ENCODE measurements at places on chromosomes 5 and 9.

DNA sequence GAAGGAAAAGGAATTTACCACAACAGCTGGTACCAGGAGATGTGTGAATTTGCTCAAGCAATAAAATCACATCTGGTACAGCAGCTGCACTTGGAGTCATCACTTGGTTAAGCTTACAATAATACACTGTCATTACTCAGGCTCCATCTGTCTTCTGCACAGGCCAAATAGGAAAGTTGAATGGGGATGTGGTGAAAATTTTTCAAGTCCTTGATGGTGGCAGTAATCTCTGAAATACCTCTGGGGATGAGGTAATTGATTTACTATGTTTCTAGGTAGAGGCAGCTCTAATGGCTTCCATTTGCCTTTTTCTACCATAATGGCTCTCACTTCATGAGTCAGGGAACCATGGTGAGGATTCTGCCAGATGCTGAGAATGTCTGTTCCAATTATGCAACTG lies 206.8 kb upstream of the ATP10B start:
- no peak for DNase-seq

DNA sequence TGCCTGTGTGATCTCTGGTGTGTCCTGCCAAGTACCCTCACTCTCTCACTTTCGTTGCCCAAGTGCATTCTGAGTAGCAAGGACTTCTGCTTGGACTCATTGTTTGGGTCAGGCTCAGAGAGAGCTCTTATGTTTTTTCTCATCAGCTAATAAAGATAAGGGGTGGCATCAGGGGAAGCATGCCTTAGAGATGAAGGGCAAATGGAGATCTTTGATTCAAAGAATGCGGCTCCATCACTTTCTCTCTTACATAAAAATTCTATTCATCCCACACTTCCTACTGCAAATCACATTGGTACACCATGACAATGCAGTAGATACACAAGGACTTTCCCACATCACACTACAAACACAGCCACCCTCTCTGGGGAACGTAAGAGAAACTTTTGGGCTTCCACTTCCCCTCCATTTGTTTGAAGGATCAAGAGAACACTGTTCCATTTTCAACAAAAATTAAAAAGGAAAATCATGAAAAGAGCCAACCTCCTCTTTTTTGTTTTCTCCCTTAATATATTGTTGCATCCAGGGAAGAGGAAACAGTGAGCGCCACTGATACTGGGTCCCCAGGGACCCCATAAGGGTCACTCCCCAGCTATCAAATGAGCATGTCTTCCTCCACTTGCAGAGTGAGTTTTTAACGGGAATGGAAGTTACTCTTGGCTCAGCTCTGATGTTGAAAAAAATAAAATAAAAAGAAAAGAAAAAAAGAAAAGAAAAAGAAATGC lies 73.0 kb downstream of the ZNF366 start:
- DNase-seq: no peak

DNA sequence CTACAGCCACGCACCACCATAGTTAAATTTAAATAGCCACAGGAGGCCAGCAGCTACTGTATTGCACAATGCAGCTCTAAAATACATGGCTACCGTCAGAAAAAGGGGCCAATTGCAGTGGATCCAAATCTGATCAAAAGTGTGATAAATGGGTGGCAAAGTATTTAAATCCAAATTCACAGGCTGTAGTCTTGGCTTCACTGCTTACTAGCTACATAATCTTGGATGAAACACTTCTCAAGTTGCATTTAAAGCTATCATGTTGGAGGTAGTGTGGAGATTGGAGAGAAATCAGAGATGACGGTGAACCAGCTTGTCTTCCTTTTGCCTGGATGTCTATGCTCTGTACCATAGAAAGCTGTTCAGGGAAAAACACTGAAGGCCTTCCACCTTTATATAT lies 24.0 kb upstream of the SLC44A1 start:
- no peak for DNase-seq

- no peak for DNase-seq
Measured at GRCh38 chr9:68541568-68541967, 885 bp upstream of the TMEM252 start.

DNA sequence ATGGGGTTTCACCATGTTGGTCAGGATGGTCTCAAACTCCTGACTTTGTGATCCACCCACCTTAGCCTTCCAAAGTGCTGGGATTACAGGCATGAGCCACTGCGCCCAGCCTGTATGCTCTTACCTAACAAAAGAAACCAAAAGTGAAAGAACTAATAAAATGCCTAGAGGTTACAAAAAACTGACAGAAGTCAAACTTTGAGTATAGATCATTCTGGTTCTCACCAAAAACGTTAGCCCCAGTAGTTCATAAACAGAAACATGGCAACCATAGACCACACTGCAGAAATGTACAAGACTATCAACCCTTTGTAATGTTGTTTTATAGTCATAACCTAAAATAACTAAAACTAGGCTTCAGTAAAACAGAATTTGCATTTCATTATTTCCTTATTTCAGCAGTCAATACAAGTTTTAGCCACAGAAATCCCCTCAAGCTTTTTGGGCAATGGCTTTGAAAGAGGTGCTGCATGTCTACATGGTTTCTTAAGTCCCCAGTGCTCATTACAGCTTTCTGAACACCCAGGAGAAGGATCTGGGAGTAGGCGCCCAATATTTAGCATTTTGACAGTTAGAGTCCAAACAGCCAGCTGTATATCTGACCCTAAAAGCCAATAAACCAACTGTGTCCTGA lies 72.5 kb downstream of the EPB41L4A start:
- DNase-seq: no peak

DNA sequence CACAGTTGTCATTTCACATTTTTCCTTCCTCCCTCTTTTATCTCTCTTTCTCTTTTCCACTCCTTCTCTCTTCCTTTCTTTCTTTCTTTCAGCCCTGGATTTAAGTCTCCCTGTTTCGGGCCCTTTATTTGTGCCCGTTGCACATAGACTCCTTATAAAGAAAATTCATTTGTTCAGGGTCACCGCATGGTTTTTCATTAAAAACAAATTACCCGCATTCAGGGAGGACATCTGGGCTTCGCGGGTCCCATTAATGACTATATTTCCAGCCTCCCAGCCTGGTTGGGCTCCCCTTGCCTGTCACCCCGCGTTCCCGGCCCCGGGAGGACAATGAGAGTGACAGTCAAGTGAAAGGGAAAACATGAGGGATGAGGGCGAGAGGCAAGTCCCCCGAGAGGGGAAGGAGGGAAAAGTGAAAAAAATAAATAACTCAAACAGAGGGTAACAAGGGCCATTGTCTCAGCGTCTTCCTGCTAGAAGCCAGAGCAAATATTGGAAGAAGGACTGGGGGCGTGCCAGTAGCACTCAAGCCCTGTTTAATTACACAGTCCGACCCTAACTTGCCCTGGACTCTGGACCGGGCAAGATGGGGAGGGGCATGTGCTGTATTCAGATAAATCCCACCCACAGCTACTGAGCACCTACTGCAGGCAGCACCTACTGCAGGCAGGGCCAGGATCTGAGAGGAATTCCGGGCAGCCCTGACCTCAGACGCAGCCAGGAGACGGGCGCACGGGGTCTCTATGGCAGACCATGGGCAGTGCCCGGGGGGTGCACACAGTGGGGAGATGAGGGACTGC lies 166.2 kb downstream of the PAX5 start:
- DNase-seq: no peak

GRCh38 chr9:127803507-127804352 lies 1.0 kb downstream of the FPGS start:
- peak; percentile 31 for DNase-seq

DNA sequence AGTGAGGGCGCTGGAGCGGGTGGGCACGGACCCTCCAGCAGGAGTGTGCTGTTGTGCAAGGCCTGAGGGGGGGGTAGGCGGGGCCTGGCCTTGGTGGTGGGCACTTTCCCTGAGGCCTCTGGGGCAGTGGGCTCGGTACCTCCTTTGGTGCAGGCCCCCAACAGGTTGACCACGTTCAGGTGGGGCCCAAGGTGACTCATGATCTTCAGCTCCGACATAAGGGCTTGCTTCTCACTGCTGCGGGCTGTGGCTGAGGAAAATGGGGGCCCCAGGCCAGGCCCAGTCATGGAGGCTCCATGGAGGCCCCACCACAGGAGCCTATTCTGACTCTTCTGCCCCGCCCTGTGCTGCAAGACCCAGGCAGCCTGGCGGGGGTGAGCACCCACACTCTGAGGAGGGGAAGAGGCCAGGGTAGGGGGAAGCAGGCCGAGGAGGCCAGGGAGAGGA lies 31.5 kb downstream of the PDGFRB start:
- no peak for DNase-seq

- peak; percentile 58 for DNase-seq
Measured at GRCh38 chr5:139636207-139636792, 11.8 kb upstream of the CXXC5 start.

- DNase-seq: no peak
Measured at GRCh38 chr9:105132606-105133005, 111.8 kb upstream of the SLC44A1 start.

DNA sequence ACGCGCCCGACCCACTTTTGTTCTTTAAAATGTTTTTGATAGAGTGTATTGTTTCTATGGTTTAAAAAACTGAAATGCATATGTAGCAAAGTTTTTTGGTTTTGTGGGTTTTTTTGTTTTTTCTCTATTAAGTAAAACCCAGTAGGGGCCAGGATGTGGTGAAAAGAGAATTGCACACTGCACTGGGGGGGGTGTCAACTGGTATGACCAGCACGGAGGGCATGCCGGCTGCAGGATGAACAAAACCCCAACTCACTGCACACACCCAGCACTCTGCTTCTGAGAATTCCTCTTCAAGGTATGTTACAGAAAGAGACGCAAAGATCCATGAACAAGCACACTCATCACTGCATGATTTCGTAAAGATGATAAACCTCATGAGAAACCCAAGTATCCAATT lies 75.0 kb downstream of the STK10 start:
- DNase-seq: peak; percentile 49

GRCh38 chr5:128920345-128921215 lies 44.7 kb upstream of the SLC27A6 start:
- DNase-seq: no peak

- no peak for DNase-seq
Measured at GRCh38 chr5:21391506-21391905, 1403.5 kb upstream of the CDH18 start.

DNA sequence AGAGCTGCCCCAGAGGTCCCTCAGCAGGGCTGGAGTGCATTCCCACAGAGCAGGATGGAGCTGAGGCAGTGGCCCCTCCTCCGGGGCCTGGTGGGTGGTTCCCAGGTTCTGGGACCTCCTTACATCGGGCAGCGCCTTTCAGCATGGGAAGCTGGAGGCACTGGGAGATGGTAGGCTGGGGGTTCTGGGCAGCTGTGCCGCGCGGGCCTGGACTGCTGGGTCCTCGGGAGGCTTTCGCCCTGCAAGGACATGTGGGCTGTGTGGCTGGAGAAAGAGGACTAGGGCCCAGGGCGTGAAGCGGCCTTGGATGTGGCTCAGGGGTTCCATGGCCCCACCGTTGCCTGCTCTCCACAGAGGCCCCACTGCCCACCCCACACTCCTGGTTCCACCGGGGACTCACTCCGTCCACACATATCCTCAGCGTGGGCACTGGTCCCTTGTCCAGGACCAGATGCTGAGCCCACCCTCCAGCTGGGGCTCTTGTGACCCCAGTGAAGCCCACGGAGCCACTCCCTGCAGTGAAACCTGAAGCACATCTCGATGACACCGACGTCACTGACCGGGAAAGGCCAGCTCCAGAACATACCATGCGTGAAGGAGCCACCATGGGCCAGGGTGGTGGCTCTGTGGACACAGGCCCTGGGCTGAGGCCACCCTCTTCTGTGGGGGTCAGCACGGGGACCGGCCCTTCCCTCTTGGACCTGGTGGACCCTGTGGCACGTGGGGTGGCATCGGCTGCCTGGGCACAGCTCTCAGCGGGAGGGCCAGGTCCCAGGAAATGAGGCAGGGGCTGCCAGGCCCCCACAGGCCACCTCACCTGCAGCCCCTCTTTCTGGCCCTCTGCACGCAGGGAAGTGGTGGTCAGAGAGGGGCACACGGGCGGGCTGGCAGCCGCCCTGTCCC lies 31.5 kb upstream of the NKD2 start:
- DNase-seq: no peak

GRCh38 chr5:151026679-151027078 lies 6.3 kb downstream of the GPX3 start:
- DNase-seq: no peak

- DNase-seq: no peak
Measured at GRCh38 chr5:170216257-170216864, 16.4 kb upstream of the C5orf58 start.

GRCh38 chr9:80465556-80465955 lies 893.8 kb downstream of the TLE4 start:
- DNase-seq: no peak

DNA sequence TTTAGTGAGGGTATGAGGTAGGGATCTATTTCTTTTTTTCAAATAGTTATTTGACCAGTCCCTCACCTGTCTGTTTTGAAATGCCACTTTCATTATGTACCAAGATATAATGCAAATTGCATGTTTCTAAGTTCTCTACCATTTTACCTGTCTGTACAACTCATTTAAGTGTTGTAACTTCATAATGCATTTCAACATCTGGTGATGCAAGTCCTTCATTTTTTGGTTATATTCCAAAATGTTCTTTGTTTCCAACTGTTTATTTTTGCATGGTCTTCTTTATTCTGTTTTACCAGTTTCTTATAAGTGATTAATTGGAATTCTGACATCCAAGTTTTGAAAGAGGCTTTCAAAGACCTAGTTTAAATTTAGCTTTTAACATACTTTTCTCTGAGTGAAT lies 26.8 kb downstream of the TDRD7 start:
- DNase-seq: no peak

- DNase-seq: no peak
Measured at GRCh38 chr9:90799271-90799852, 2.3 kb upstream of the SYK start.

GRCh38 chr5:44935871-44936270 lies 127.1 kb downstream of the MRPS30 start:
- DNase-seq: no peak

DNA sequence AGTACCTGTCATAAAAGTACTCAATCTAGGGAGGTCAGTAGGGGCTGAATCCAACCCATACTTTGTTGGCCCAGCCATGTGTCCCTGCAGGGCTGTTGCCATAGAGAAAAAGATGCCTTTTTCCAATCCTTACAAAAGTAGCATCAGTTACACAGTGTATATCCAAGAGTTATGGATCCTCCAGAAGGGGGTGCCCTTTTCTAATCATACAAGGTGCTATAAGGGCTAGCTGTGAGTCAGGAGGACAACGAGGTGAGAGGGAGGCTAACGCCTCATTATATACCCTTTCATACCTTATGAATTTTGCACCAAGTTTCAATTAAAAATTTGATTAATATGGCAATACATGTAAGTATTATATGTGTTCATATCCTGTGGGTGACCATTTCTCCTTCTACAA lies 4.8 kb downstream of the KIAA0825 start:
- no peak for DNase-seq

GRCh38 chr9:87528969-87529368 lies 31.3 kb downstream of the DAPK1 start:
- DNase-seq: no peak

GRCh38 chr5:88203981-88204750 lies 64.5 kb downstream of the TMEM161B start:
- peak; percentile 10 for DNase-seq

- no peak for DNase-seq
Measured at GRCh38 chr5:40410964-40411635, 268.6 kb upstream of the PTGER4 start.

- no peak for DNase-seq
Measured at GRCh38 chr5:178356431-178356872, 123.8 kb upstream of the PHYKPL start.

All from activated naive CD4-positive, alpha-beta T cell treated with anti-CD3 and anti-CD28 coated beads, Interleukin-2, amount 50 U/mL, for 16 hours (primary cell).